ENCODE measurements at places on chromosomes 4 and X.

DNA sequence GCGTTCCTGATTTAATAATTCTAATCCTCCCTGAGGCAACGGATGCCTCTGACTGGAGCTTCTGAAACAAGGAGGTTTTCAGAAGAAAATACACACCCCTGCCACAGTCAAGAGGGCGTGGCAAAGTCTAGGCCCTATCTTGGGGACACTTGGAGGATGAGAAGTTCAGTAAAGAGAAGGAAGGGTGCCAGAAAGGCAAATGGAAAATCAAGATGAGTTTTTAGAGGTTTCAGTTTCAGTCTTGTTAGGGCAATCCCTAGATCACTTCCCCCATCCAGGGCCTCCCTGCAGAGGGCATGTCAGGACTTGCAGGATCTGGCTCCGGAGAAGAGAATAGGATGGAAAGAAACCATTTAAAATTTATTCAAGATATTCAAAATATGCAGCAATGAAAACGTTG lies 28.5 kb upstream of the FGF2 start:
- DNase-seq: peak; percentile 97

- DNase-seq: no peak
Measured at GRCh38 chr4:150708004-150708403, 126.1 kb downstream of the MAB21L2 start.

DNA sequence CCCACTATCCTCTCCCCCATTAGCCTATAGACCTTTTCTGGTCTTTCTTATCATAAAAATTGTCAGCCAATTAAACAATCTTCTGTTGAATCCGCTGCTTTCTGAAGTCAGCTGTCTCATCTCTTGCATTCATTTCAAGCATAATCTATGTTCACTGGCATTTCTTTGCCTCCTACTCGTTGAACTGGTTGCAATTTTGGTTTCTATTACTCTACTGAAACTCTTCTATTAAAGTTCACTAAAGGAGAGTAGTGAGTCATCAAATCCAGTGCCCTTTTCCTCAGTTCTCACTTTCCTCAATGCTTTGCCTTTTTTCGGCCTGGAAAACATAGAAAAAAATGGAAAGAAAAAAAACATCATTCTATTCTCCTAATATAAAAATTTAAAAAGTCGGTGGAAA lies 23.9 kb upstream of the CXCL13 start:
- DNase-seq: no peak

DNA sequence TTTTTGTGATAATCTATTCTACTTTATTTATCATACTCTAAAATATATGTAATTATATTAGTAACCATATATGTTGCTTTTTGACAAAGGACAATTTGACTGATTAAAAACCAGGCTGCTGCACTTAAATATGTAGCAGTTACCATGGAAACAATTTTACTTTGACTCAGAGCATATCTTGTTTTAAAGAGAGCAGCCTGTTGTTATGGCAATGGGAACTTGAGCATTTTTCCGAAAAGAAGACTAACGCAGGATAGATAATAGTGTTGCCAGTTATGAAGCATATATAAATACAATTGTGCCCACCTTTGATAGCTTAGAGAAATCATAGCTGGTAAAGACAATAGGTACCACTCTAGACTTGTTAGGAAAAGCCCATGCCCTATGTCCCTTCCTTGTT lies 283.0 kb downstream of the GASK1B start:
- no peak for DNase-seq

- DNase-seq: no peak
Measured at GRCh38 chr4:102492531-102493241, 8.5 kb upstream of the NFKB1 start.

DNA sequence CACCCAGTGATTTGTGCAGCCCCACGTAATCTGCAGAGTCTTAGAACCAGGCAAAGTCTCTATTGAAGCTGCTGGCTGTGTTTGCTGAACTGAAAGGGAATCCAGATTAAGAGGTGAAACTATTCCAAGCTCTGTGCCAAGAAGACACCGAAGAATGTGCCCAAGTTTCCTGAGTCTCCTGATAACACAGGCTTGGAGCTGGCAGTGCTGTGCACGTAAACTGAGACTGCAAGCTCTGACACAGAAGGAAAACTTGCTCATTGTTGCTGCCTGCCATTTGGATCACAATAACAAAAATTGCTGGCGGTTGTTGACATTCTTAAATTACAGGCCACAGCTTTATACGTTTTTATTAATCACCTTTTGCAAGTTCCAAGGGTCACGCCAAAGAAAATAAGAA lies 60.2 kb upstream of the VCX3B start:
- peak; percentile 12 for DNase-seq

- DNase-seq: peak; percentile 17
Measured at GRCh38 chrX:15790769-15791290, 546 bp downstream of the ZRSR2 start.

DNA sequence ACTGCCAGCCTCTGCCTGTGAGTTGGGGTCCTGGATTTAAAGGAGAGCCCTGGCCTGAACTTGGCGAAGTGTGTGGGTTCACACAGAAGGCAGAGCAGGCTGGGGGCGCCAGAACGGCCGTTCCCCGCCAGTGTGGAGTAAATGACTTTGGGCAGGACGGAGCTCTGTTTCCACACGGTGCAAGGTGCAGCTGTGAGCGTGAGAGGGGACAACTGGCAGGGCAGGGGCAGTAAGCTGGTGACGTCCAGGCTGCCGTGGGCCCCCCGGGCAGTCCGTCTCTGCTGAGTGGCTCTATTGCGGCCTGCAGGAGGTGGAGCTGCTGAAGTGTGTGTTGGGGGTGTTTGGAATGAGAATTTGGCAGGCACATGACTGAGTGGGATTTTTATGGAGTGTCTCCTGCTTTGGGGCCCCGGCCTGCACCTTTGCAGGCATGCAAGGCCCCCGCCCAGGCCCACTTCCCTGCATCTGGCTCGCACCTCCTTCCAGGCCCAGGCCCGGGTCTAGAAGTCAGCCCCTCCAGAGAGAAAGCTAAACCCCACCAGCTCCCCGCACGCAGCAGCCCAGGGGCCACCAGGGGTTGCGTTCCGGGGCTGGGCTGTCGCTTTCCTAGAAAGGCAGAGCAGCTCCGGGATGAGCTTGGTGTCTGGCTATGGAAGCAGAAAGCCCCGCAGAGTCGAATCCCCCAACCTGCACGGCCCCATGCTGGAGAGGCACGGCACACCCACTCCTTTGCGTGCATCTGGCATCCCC lies 62.2 kb upstream of the GRPEL1 start:
- no peak for DNase-seq

GRCh38 chr4:120018786-120019185 lies 47.9 kb downstream of the MAD2L1 start:
- DNase-seq: no peak

DNA sequence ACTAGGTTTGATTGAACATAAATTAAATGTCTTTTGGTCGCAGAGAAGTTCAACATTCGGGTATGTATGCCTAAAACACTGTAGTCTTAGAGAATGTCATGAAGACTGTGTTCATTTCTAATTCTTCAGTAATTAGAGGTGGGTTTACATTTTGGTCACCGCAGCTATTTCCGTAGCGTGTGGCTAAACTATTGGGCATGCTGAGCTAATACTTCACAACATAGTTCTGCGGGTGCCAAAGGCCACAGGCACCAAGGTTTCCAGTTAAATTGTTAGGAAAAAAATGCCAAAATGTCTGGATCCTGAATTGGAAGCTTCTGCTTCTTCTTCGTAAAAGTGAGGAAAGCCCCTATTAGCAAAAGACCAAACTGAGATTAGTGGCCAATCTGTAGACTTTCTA lies 25.1 kb downstream of the SMIM31 start:
- no peak for DNase-seq

DNA sequence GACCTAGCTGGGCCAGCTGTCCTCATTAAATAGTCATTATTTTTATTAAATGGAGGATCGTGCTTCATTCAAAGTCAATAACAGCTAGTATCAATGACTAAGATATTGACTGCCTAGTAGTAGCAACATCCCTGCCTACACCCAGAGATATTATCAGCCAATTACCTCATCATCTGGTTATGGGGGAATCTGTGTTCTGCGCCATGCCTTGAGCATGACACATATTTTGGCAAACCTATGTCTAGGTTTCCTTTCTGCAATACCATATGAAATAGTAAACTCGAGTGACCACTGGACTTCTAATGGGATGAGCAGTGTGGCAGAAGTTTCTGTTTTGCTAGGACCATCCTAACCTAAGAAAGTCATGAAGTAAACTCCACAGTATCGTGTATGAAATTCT lies 50.0 kb upstream of the AADAT start:
- DNase-seq: peak; percentile 55

- no peak for DNase-seq
Measured at GRCh38 chr4:100588076-100588475, 70.3 kb upstream of the EMCN start.

DNA sequence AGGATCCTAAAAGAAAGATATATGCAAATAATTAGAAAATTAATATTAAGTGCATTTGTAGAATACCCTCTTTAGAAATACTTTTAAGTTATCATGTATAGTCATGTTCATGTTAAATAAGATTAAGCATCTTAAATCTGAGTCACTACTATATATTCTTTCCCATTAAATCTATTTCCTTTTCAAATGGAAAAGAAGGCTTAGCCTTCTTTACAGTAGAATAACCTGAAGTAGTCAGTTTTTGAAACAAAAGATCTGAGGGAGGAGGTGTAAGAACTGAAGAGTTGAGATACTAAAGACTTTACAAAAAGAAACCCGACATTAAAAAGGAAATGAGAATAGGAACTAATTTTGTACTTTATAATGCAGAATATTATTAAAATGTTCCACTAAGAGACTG lies 14.7 kb upstream of the HSD17B13 start:
- no peak for DNase-seq

DNA sequence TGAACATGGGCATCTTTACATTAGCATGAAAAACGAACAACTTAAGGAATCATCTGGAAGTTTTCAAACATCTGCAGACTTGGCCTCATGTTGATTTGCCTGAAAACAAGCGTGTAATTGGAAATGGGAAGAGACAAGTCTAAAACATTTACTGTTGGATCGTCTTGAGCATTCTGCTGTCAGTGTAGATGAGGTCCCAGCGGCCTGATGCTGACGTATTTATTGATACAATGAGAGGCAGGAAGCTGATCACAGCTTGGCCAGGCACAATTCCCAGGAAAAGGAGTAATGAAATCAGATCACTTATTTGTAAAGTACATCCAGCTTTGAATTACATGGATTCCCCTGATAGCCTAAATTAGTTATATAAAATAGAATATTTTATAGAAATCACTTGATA lies 210.6 kb downstream of the CLCN4 start:
- DNase-seq: no peak

GRCh38 chrX:45505214-45505613 lies 304.5 kb upstream of the DIPK2B start:
- DNase-seq: peak; percentile 76

DNA sequence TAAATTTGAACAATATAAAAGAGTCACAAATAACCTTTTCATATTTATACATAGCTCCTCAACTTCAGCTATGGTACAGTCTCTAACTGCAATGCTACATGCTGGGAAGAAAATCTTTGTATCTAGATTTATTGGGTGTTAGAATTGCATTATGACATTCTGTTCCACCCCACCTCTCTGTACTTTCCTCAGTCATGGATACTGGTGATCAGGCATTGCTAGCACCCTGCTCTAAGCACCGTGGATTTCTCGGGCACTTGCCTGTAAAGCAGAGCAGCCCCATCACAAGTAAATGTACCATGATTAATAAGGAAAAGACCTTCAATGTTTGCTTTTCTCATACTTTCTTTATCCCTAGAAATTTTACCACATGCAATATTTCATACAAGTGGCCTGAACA lies 1028.9 kb upstream of the INTU start:
- no peak for DNase-seq

GRCh38 chr4:13866881-13867280 lies 239.4 kb upstream of the BOD1L1 start:
- peak; percentile 33 for DNase-seq

DNA sequence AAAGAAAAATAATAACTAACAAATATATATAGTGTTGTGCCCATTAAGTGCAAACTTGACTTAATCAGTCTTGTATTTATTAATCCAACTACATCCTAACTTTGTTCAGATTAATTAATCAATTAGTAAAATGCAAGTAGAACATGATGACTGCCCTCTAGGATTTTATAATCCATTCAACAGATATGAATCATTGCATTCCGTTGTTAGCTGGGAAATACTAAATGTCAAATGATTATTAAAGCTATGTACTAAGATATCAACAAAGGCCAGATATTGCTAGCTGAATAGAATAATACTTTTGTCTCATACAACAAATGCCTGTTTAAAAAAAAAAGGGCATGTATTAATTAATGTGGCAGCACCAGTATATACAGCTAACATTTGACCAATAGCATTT lies 1366.3 kb downstream of the STIM2 start:
- DNase-seq: no peak

DNA sequence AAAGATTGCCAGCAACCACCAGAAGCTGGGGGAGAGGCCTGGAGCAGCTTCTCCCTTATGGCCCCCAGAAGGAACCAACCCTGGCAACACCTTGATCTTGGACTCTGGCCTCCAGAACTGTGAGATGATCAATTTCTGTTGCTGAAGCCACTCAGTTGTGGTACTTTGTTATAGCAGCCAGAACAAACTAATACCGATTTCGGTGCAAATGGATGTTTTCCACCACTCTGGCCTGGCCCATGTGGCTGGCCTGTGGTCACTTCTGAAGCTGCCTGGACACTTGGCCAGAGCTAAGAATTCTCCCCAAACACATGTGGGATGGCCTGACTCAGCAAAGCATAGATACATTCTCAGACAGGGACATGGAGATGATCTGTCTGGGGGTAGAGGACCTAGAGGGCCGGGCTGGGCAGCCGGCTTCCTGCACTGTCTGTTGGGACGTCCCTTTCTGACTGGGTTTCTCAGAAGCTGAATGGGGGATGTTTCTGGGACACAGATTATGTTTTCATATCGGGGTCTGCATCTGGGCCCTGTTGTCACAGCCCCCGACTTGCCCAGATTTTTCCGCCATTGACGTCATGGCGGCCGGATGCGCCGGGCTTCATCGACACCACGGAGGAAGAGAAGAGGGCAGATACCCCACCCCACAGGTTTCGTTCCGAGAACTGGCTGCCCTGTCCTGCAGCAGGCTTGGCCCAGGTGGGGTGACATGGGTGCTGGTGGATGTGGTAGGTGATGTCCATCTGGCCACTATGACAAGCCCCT lies 4.1 kb downstream of the FOXP3 start:
- no peak for DNase-seq

DNA sequence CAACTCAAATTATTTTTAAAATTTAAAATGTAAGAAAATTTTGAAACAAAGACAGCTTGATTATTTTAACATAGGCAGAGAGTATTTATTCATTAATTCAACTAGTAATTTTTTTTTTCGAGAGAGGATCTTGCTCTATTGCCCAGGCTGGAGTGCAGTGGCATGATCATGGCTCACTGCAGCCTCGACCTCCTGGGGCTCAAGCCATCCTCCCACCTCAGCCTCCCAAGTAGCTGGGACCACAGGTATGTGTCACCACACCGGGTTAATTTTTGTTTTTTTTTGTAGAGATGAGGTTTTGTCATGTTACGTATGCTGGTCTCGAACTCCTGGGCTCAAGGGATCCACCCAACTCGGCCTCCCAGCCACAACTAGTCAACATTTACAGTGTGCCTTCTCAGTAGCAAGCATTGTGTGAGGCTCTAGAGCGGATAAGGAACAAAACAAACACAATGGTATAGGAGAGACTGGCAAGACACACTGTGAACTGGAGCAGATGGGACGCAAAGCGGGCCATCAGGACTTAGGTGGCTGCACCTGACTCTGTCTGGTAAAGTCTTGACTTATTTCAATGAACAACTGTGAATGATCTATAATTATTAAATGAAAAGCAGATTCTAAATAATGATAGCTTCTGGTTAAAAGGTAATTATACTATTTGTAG lies 21.6 kb downstream of the SETD7 start:
- no peak for DNase-seq

- peak; percentile 16 for DNase-seq
Measured at GRCh38 chr4:121951521-121952110, at the start of gene TRPC3. Gene TRPC3 (minus strand): TSS chr4:121952060. CDS start chr4:121951680, 380 bp downstream.
